Stimulated activated CD4-positive, alpha-beta T cell treated with anti-CD3 and anti-CD28 coated beads, Interleukin-4, amount 100 ng/mL, for 4 hours (primary cell): ENCODE measurements at places on chromosomes 4 and X.

DNA sequence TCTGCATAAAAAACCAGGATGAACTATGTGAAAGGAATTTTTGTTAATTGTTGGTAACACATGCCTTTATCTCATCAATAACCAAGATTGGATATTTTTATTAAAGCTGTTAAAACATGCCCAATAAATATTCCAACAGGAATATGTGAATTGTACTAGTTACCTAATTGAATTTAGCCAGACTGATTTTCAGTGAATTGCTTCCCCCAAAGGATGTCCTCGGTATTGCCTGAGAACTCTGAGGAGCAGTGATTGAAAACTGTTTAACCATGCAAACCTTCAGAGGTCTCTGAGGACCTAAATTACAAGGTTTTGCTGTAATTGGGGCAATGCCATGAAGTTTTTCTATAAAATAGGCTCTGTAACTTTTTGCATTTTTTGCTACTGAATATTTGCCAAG is 66.6 kb downstream of the BLTP1 start:
- no peak for DNase-seq

DNA sequence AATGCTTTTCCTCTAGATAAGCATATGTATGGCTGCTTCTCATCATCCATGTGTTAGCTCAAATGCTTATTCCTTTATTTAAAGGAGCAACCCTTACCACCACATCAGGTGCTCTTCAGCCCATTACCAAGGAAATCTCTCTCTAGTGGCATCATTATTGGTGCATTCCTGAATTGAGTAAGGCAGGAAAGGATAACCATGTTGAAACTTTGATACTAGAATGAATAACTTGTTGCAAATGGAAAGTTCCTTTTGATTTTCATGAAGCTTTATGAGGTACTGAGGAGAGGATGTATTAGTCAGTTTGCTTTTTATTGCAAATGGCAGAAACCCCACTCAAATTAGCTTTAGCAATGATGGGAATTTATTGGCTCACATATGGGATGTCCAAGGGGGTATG is 212.3 kb upstream of the FGF13 start:
- DNase-seq, result no peak

DNA sequence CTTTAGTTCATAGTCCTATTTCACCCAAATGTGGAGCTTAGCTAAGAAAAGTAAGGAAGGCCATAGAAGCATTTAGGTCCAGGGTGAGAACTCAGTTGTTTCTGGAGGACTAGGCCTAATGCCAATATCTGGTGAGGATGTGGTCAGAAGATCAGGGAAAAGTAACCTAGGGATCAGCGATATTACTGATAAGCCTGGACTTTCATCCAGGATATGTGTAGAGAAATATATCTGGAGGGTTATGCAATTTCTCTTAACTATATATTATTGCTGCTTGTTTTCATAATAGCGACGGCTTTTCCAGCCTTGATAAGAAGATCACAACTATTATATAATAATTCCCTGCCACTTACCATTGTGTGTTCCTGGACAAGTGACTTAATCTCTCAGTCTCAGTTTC is 81.1 kb downstream of the FRAS1 start:
- no peak for DNase-seq

DNA sequence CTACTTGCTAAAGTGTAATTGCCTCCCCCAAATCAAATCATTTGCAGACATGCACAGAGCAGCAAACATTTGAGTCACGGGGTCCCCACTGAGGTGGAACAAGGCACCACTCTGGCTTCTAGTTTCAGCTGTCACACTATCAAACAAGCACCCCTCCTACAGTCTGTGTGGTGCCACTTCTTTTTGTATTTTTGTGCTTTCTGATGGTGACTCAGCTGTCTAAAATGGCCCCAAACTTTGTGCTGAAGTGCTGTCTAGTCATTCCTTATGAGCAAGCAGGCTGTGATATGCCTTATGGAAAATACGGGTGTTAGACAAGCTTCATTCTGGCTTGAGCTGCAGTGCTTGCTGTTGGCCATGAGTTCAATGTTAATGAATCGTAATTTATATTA is 15.4 kb downstream of the IGFBP7 start:
- no peak for DNase-seq

DNA sequence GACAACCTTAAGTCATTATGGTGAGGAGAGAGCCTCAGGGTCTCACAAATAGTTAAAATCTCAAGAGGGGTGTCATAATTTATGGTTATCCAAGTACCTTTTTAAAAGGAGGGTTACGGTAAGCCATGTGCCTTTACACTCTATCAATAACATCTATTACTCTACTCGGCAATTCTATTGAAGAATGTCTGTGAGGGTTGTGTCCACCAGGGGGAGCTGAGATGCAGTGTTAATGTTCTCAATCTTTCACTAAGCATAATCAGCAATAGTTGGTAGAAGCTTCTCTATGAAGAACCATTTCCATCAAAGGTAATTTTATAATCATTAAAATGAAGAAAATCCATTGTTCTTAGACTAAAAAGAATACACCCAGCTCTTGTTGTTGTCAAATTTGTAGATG is 457.4 kb downstream of the CENPC start:
- DNase-seq, result no peak

DNA sequence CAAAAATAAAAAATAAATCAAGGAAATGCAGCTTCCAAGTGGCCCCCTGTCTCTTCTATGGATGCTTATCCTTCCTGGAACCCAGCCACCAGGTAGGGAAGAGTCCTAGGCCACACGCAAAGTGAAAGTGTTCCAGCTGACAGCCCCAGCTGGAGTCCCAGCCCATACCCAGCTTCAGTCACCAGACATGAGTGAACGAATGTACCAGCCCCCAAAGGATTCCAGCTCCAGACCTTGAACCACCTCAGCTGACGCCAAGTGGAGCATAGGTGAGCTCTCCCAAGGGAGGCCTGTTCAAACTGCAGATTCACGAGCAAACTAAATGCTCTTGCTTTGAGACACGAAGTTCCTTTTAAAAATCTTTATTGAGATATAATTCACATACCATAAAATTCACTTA is 62.0 kb downstream of the BCOR start:
- DNase-seq, result no peak

DNA sequence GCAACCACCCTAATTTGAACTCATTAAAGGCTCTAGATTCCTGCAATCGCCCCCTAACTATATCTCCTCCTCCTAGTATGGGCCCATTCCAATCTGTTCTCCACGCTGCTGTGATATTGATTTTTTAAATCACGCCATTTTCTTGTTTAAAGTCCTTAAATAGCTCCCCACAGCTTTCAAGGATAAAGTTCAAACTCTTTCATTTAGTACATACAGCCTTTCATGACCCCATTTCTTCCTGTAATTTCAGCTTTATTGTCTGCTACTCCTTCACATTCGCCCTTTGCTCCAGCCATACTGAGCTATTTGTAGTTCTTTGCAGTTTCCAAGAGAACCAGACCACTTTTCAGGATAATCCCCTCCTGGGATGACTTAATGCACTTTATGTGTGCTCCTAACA is 118.5 kb downstream of the GC start:
- no peak for DNase-seq

- no peak for DNase-seq
Measured at GRCh38 chrX:9269134-9269533, 195.7 kb upstream of the TBL1X start.

DNA sequence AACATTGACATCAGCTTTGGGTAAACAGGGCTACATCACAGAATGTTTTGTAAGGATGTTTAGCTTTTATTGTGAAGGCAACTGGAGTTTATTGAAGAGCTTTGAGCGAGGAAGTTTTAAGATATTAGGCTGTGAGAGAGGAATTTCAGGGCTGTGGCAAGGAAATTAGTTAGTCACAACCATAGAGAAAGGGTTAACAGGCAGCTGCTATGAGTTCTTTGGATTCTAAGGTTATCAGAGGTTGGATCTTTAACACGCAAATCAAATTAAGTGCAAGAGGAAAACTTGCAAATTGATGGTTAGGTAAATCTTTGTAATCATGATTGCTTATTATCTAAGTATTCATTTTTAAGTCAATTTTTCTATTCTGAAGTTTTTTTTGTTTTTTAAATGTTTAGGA is 156.0 kb downstream of the UGT8 start:
- no peak for DNase-seq

- no peak for DNase-seq
Measured at GRCh38 chr4:179605196-179605595, 2163.0 kb upstream of the AGA start.

GRCh38 chr4:152160225-152160800 is 375.6 kb downstream of the FBXW7 start:
- DNase-seq, result no peak

- no peak for DNase-seq
Measured at GRCh38 chr4:43709443-43709842, 739.2 kb downstream of the KCTD8 start.

GRCh38 chrX:52923781-52924241 is 26.7 kb downstream of the FAM156B start:
- no peak for DNase-seq

DNA sequence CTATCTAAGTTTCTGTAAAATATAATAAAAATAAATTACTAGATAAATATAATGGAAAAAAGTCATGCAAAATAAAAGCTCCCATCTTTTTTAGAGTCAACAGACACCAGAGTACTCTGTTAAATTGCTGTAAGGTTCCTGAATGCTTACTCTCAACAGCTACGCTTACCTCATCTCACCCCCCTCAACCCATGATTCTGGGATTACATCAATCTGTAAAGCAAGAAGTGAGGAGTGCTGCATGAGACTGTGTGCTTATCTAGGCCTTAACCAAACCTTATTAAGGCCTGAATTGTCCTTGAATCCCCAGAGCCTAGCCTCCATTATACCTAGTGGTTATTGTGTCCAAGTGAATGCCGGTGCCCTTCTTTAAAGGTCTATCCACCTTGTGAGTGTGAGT is 735.8 kb downstream of the RPA4 start:
- no peak for DNase-seq

DNA sequence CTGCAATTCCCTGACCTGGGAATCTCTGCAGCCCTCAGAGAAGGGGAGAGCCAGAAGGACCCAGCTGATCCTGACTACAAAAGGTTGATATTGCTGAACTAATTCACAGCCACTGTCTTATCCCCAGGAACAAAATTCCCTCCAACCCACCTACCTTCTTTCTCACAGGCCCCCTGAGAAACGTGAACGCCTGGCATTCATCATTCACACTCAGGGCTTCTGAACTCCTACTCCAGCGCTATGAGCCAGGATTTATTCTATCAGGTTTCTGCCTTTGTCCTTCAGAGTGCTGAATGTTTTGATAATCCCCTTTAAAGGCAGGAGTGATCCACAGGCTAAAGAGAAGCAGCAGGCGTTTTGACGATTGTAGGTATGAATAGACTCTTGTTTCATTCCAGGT is 76.5 kb downstream of the KCNIP4 start:
- DNase-seq, result no peak

GRCh38 chr4:2891294-2891693 is 47.6 kb downstream of the ADD1 start:
- no peak for DNase-seq

DNA sequence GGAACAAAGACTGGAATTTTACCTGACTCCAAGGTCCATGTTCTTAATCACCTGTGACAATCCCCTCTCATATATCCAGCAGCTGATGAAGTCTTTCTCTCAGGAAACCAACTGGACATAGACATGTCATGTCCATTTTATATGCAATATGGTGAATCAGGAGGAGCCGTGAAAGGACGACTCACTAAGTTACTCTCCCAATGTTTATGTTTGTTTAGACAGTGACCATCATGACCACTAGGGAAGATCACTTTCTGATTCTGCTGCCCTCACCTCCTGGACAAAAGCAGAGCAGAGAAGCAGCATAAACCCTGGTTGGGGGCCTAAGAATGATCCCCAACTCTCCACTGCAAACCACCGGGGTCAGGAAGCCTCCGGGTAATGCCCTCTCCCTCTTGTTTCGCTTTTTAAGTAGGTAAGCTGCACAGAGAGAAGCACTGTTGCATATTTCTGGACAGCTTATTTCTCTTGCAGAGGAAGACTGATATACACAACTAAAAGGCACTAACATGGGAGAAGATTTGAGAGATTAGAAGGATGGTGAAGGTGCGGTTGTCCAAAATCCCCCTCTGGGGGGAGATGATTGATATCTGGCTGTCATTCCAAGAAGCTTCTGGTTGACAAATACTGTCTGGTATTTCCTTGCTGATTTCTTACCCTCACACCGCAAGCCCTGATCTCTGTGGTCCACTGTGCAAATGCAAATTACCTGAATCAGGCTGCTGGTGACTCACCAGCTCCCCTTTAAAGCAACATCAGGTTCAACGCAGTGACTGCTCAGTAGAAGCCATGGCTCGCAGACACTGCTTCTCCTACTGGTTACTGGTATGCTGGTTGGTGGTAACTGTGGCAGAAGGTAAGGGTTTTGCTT is at the start of gene ODAPH:
Gene ODAPH (plus strand): TSS at position 773 of the 871 bp plus-strand sequence. CDS start 17 bp downstream, at position 790.
- DNase-seq, result no peak

GRCh38 chr4:78370631-78371372 is 180.8 kb upstream of the ANXA3 start:
- DNase-seq, result no peak

GRCh38 chr4:151035911-151036310 is 20.8 kb upstream of the LRBA start:
- no peak for DNase-seq

- DNase-seq, result no peak
Measured at GRCh38 chrX:124333862-124334261, 1.4 kb downstream of the TEX13D start.

DNA sequence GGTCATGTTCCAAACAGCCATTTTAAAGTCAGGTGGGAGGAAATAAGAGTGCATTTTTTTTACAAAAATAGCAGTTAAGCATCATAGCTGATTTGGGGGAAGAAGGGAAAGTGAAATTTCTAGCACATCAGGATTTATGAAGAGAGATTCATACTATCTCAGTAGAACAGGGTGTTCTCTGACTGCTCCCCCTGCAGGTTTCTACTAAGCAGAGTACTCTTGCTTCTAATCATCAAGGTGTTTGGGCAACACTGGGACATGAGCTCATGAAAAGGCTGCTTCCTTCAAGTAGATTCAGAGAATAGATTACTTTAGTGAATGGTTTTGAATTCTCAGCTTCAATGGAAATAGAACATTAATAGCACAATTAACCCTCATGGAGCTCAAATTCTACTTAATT is 591.4 kb upstream of the PCDH10 start:
- DNase-seq, result no peak

DNA sequence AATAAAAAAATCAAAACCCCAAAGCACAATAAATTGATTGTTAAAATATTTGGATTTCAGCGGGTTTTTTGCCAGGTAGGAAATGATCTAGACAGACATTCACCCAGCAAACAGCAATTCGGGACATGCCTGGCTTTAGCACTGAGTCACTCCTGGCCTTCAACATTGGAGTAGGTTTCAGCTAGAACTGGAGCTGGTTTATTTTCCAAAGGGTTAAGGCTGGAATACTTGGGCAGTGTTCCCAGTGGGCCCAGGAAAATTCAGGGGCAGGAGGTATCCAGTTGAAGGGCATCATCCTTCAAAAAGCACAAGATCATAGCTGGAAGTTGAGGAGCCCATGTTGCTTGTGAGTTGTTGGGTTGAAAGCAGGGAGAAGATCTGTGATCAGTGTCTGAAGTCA is 41.0 kb downstream of the TXLNG start:
- DNase-seq, result no peak

DNA sequence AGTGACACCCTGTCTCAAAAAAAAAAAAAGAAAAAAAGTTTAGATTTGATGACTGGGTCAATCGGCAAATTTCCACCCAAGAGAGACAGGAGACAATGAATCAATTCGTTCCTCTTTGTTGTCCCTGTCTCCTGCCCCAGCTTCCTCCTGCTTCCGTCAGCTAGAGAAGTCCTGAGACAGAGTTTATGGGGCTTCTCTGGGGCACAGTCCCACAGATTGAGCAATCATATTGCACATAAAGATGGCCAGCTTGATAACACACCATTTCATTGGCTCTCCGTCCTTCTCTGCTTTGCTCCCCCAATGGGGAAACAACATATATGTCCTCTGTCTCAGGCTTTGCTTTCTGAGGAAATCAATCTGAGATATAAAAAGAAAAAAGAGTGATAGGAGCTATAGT is 78.4 kb upstream of the FUNDC1 start:
- DNase-seq, result no peak

GRCh38 chr4:17033768-17034181 is 135.3 kb upstream of the LDB2 start:
- DNase-seq, result no peak
